ENCODE measurements at places on chromosomes 4 and X.

- peak; percentile 17 for DNase-seq
Measured at GRCh38 chrX:46791927-46792809, 33.2 kb upstream of the SLC9A7 start.

DNA sequence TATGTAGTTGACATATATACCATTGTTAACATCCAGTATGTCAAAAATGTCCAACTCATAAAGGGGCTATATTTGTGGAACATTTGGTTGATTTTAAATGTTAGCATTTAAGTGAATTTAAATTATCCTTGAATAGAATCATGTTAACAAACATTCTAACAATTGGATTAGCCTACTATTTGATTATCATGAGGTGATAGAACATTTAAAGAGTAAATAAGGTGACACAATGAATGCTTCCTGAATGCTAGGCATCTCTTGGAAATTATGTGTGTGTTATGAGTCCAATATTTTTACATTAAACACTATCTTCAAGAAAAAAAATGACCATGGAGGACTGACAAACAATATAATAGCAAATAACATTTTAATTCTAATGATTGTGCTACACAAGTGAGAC lies 901.9 kb upstream of the AGA start:
- no peak for DNase-seq

DNA sequence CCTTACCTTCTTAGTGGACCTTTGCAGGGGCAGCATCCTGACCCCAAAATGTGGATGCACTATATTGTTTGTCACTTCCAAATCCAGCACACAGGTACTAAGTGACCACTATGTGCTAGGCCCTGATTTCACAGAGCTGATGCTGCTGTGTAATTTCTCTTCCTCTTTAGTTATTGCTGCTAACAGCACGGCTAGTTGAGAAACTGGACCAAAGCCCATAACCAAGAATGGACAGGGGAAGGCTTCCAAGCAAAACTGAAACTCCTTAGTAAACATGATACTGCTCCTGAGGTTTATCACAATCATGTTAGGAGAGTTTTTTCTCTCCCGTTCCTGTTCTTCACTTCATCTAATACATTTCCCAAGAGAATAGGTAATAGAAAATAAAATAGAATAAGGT lies 172.9 kb upstream of the TTC29 start:
- DNase-seq, result no peak

DNA sequence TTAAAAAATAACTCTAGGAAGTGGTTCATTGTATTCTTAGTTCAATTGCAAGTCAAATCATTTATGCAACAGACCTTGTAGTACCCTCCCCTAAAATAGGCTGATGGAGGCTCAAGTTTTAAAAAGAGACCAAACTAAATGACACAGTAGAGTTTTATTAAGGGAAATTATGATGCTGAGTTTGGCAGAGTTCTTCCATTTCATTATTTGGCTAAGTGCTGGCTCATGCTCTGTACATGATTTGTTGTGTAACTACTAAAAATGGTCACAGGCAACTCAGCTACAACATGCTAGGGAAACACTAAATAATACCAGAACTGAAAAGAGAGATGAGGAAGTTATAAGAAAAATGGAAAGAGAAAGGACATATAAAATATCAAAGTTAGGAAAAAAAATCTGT lies 96.1 kb upstream of the TFDP3 start:
- DNase-seq, result no peak

DNA sequence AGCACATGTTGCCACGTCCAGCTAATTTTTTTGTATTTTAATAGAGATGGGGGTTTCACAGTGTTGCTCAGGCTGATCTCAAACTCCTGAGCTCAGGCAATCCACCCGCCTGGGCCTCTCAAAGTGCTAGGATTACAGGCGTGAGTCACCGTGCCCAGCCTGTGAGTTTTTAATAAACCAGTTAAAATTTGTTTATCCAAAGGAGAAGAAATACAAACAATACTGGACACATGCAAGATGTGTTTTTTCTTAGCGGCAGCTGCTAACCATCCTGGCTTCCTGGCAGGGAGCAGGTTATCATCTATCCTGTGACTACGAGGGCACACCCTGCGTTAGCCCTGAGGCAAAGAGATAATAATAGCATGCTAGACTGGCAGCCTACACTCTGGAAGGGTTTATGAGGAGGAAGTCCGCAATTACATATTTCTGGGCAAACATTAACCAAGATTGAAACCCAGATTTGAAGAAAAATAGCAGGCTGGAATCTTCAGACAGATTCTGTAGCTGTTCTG lies 191.4 kb downstream of the SPRY1 start:
- no peak for DNase-seq

- no peak for DNase-seq
Measured at GRCh38 chr4:107950746-107951540, 19.6 kb downstream of the CYP2U1 start.

GRCh38 chrX:48791063-48791820 lies 4.9 kb downstream of the GATA1 start:
- DNase-seq, result no peak

DNA sequence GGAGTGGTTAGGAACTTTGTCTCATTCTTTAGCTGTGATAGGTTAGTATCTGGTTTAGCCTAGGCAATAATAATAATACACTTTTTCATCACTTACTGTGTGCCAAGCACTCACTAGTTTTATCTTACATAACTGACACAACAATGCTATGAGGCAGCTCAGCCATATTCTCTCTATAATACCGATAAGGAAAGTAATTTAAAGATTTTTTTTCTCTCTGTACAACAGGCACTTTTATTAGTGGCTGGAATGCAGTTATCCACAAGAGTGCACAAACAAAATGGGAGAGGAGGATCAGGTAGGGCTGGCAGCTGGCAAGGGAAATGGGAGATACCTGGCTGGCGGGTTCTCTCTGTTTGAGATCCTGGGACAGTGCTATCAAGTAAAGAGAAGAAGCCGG lies 7.6 kb downstream of the RELL1 start:
- no peak for DNase-seq

- DNase-seq, result peak; percentile 57
Measured at GRCh38 chrX:152632445-152633097, 5.1 kb upstream of the GABRQ start.

- DNase-seq, result no peak
Measured at GRCh38 chr4:57462843-57463242, 352.7 kb upstream of the IGFBP7 start.

DNA sequence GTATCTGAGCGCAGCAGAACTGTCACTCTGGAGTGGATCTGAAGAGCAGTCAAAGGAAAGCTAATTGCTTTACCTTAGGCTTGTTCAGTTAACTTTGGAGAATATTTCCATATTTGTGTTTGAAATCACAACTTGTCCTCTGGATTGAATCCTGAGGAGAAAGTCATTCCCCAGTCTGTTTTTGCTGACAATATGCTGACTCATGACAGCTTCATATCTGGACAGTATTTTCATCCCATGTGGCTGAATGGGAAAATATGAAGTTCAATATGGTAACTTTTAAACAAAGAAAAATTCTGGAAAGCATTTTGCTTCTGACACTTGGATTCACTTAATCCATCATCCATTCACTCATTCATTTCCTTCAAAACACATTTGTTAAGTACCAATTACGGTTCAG lies 46.3 kb upstream of the MAGEC3 start:
- no peak for DNase-seq

- DNase-seq, result no peak
Measured at GRCh38 chrX:150446995-150447394, 83.9 kb downstream of the MAMLD1 start.

All from stimulated activated CD4-positive, alpha-beta T cell treated with anti-CD3 and anti-CD28 coated beads, Interleukin-2, amount 100 ng/mL, for 24 hours (primary cell).